ENCODE measurements at places on chromosomes 1 and 21. TPM values are rescaled to one million over a fixed set of nuclear protein-coding genes. Genes with fewer than 3 reads are reported as not detected.

DNA sequence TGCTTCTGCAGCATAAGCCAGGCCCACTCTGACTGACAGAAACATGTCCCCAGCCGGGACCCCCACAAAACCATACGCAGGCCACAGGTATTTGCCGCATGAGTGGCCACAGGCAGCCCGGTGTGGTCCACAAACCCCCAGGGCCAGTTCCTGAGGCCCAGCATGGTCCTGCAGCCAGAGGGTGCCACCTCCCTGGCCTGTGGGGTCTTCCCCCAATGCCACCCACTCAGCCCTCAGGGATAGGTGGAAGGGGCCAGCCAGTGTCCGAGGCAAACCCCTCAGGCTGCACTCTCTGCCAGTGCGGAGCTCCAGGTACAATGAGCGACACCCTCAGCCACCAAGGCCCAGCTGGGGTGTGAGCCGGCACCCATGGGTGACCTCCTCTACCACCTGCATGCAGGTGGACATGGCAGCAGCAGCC lies 43.5 kb downstream of the UBE2G2 start:
- no peak for DNase-seq

GRCh38 chr1:201400212-201400851 lies 1.2 kb upstream of the LAD1 start:
- no peak for DNase-seq

DNA sequence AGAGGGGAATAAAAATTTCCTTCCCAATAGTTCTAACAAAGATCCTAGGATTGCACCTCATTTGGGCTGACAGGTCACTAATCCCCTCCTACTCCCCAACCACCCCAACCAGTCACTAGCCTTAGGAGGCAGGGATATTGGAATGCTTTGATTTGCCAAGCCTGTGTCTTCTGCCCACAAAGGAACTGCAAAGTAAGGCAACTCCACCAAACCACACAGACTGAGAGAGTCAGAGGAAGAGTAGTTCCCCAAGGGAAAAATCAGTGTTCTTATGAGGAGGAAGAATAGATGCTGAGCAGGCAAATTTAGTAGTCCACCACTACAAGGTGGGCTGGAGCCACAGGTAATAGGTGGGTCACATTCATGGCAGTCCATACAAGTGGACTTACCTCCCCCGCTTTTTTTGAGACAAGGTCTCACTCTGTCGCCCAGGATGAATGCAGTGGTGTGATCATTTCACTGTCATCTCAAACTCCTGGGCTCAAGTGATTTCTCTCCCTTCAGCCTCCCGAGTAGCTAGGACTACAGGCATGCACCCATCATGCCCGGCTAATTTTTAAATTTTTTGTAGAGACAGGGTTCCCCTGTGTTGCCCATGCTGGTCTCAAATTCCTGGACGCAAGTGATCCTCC lies 3.7 kb upstream of the TMEM39B start:
- DNase-seq: no peak

- DNase-seq: no peak
These were observed 169.9 kb upstream of the CACNA1E start for GRCh38 chr1:181313466-181313865.

DNA sequence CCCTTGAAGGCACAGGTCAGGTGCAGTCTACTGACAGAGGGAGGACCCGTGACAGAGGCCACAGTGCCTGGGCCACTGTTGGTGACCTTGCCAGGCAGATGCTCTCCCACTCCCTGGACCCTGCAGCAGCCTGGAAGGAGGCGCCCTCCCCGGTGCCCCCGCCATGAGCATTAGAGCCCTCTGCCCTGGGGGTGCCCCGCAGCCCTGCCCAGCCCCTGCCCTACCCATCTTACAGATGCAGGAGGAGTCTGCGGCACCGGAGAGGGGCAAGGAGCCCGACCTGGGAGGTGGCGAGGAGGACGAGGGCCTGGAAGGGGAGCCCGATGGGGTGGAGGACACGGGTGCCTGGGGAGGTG lies 9.7 kb upstream of the SMIM1 start:
- no peak for DNase-seq

- DNase-seq: no peak
These were observed 95.5 kb upstream of the DPT start for GRCh38 chr1:168824418-168825065.

DNA sequence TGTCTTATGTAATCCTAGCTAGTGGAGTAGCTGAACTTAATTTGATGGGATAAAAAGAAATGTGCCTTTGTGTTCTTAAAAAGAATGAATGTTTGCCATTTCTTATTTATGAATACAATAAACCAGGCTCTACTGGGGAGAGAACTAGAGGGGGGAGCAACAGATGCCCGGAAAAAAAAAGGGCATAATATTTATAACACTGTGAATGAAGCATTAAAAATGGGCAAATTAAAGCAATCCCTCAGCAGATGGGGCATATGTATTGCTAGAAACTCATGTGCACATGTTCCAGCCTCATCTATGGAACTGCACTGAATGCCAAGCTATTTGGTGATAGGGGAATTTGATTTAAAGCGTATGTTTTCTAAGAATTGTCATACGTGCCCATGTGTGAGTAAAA lies 42.3 kb upstream of the KCNJ6 start:
- DNase-seq: no peak

DNA sequence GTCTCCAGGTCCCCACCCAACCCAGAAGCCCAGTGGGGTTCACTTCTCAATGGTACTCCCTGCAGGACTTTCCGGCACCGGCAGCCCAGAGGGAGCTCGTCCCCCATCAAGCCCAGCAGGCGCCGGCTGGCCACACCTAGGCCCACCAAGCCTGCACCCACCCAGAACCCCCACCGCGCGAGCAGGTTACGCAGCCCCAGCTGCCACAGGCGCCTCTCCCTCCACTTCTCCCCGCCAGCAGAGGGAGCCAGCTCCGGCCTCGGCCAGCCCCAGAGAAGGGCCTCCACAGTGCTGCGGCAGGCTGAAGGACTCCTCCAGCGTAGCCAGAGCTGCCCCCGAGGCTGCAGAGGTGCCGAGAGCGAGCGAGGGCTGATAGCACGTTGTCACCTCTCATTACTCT lies 722.3 kb downstream of the PLA2G4A start:
- no peak for DNase-seq

- DNase-seq: no peak
These were observed 101.7 kb downstream of the ADSS2 start for GRCh38 chr1:244350027-244350426.

- no peak for DNase-seq
These were observed 7.0 kb downstream of the OLFML2B start for GRCh38 chr1:162016631-162017030.

DNA sequence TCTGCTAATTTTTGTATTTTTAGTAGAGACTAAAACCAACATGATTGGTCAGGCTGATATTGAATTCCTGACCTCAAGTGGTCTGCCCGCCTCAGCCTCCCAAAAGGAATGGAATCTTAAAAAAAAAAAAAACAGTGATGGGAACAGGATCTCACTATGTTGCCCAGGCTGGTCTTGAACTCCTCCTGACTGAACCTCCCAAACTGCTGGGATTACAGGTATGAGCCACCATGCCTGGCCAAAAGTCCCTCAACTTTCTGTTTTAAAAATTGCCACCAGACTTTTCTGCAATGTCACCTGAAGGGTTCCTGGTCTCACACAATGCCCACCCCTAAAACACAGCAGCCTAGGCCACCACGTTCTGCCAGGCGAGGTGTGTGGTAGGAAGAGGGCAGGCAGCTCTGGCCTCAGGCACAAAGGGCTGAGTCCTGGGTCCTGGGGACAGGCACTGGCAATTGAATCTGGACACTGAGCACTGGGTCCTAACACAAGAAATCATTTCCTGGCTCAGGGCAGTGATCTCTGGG lies 21.2 kb upstream of the THRAP3 start:
- DNase-seq: no peak

DNA sequence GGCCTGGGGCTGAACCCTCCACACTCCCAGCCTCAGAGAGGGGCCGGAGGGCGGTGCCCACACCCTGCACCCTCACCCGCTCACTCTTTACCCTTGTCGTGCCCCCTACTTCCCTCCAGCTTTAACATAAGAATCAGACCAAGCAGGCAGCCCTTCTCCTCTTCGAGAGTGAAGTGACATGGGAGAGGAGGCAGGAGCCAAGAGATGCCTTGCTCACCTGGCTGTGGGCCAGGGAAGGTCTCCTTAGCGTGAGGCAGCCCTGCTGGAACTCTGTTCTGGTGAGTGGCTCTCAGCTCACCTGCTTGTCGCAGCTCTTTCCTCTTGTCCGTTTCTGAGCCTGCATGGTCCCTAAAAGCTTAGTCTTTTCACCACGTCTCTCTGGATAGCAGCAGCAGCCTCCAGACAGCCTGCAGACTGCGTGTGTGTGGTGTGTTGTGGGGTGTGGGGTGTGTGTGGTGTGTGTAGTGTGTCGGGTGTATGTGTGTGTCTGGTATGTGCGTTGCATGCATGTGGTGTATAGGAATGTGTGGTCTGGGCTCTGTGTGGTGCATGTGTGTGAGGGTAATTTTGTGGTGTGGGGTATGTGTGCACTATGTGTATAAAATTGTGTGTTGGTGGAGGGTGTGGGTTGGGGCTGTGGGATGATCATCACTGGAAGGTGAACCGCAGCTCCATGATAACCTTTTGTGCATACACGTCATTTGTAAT lies 86.7 kb downstream of the CCDC185 start:
- no peak for DNase-seq

- no peak for DNase-seq
These were observed 418.5 kb upstream of the RUNX1 start for GRCh38 chr21:35467566-35467965.

GRCh38 chr1:42145764-42146625 lies 7.2 kb upstream of the GUCA2B start:
- no peak for DNase-seq

DNA sequence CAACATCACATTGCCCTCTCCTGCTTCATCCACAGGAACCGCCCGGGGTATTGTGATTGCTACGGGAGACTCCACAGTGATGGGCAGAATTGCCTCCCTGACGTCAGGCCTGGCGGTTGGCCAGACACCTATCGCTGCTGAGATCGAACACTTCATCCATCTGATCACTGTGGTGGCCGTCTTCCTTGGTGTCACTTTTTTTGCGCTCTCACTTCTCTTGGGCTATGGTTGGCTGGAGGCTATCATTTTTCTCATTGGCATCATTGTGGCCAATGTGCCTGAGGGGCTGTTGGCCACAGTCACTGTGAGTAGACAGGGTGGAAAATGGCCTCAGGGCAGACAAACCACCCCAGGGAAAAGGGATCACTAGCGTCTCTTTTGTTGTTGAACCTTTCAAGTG lies 12.7 kb downstream of the ATP1A4 start:
- no peak for DNase-seq

DNA sequence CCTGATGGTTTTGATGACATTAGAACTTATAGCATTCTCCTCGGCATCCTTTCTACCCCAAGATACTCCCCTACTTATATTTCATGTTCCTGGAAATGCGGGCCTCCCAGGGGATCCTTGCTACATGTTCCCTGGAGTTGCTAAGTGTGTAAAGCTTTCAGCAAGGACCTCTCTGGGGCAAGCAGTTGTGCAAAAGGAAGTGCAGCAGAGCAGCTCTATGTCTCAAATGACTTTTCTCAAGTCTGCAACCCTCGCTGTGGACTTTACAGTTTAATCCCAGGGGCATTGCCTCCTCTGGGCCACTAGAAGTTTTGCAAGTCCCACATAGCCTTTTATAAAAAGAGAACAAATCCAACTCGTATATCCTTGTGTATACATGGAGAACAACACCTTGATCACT lies 20.8 kb upstream of the MNDA start:
- DNase-seq: no peak

- no peak for DNase-seq
These were observed 68.7 kb downstream of the NID1 start for GRCh38 chr1:235996048-235996785.

GRCh38 chr1:205147191-205147835 lies 25.5 kb upstream of the RBBP5 start:
- no peak for DNase-seq

- DNase-seq: no peak
These were observed 49.9 kb upstream of the TRABD2B start for GRCh38 chr1:48047116-48047515.

DNA sequence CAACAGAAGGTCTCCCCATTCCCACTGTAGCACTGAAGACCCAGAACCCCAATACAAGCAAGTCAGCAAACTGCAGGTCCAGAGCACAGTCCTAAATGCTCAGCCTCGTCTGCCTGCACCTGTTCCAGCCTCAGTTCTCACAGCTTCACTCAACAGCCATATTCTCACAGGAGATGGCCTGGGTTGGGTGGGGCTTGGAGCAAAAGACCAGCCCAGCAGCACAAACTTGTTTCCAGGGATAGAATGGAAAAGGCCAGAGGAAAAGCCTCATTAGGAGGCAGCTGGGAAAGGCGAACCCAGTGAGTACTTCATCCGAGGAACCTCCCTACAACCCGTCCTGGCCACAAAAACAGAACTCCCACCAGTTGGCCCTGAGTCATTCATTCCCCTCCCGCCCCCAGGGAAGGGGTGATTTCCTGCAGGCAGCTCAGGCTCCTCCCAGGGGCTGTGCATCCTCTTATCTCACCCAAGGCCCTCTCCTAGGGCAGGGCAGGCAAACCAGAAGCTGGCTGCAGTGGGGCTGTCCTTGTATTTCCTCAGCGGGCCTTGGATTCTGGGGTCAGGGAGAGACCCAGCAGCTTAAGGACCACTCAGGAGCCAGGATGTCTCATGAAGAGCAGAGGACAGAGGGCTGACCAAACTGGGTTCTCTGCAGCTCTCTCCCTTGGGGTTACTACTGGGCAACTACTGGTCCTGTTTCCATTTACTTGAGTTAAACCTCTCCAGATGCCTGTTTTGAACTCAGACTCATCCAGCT lies 7.4 kb upstream of the MPL start:
- DNase-seq: no peak

- DNase-seq: no peak
These were observed 51.1 kb upstream of the LRRC8C start for GRCh38 chr1:89581859-89582258.

- no peak for DNase-seq
These were observed 837 bp upstream of the C1QB start for GRCh38 chr1:22651941-22652856.

DNA sequence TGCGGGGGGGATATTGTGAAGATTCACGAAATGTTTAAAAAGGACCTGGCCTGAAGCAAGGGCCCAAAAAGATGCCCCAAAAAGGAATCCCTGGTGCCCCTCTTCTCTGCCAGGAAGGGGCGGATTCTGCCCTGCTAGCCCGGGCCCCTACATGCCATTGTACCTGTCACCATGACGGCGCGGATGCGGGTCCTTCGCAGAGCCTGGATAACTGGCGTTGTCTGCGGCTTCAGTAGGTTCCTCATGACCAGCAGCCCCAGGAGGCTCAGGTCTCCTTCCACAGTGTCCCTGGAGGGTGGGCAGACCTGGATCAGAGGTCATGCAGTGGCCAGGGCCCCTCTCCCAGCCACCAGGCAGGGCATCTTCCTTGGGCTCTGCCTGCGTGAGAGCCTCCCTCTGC lies 11.2 kb upstream of the MFAP2 start:
- DNase-seq: no peak

DNA sequence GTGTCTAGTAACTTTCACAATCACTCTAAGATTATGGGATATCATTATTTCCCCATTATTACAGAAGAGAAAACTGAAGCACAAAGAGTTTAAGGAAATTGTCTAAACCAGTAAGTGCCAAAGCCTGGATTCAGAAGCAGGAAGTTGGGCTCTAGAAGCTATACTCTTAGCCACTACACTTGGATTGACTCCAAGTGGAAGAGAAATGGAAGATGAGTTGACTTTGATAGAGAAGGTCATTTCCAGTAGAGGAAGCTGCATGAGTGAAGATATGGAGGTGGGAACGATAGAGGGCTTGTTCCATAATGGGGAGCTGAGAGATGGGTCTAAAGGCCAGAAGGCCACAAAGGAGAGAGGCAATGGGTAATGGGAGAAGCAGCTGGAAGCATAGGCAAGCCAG lies 11.7 kb upstream of the TDRD10 start:
- DNase-seq: no peak

The RBM11 gene
- total RNA-seq: 1.6 TPM

The KIRREL1 gene
- not detected for total RNA-seq

The MRPS14 gene
- total RNA-seq: 36.9 TPM

The FAM177B gene
- 3.5 TPM for total RNA-seq

The CYP4A22 gene
- total RNA-seq: not detected

The AMY1C gene
- total RNA-seq: not detected
